ENCODE measurements at places on chromosomes 4 and X.
A peak's percentile ranks its signal among the peaks of the same experiment; 100 is the strongest.

DNA sequence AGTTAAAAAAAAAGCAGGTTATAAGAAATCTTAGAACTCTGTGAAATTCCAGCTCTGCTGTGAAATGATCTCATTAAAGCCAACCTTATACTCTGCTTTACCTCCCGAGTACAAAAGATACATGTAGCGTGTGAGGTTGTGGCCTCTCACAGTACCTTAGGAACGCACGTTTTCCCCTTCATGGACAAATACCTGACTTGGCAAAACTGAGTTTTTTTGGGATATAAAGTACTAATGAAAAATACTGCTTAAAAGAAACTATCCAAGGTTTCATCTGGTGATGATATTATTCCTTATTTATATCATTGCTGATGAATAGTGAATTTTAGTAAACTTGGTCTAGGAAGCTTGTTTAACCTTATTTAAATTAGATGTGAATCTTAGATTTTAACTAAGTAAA, 48.9 kb downstream of the WWC2 start:
- DNase-seq, result no peak

- no peak for DNase-seq
Measured at GRCh38 chr4:99817309-99817890, 773 bp downstream of the DAPP1 start.

GRCh38 chrX:45771560-45772340, 571.1 kb upstream of the DIPK2B start:
- DNase-seq, result no peak

GRCh38 chrX:15882704-15883539, 28.3 kb upstream of the AP1S2 start:
- no peak for DNase-seq

DNA sequence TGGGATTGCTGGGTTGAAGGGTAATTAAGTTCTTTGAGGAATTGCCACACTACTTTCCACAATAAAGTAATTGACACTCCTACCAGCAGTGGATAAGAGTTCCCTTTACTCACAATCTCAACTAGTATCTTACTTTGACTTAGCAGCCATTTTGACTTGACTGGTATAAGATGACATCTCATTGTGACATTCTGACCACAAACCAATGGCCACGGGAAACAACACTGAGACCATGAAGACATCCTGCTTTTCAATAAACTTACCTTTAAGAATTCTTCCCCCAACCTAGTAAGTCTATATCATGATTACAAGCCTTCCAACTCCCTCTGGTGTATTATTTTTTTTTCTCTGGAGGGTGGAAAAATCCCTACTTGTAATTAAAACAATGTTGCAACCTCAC, 66.9 kb upstream of the WDR1 start:
- no peak for DNase-seq

- no peak for DNase-seq
Measured at GRCh38 chr4:20347531-20347930, 95.8 kb downstream of the SLIT2 start.

DNA sequence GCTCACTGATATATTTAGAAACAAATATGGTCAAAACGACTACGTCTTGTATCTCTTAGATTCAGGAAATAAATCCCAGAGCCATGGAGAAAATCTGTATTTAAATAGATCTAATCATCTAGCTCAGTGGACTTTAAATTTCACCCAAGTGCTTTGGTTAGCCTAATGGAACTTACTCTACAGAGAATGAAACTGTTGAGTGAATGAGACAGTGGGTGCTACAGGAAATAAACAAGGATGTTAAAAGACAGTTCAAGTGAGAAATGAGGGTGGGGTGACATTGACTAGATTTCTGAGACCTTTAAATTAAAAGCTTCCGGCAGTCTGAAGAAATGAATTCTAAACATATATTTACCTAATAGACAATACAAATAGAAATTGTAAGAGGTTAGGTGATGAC, 2197.0 kb downstream of the ARAP2 start:
- no peak for DNase-seq

DNA sequence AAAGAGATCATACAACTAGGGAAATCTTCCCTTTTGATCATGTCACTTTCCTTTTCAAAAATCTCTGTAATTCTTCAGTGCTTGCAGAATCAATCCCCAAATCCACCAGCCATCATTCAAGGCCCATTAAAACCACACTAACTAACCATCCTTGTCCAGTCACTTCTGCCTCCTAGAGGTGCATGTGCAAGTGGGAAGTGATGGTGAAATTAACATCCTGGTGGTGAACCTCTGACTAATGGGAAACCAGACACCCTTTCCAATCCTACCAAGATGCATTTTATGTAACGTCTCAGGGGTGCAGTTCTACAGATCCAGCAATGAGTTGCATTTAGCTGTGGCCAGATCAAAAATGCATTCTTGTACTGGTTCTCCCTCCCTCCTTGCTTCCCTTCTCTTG, 341.8 kb downstream of the RAPGEF2 start:
- no peak for DNase-seq

- DNase-seq, result no peak
Measured at GRCh38 chr4:10164877-10165283, 48.3 kb upstream of the WDR1 start.

DNA sequence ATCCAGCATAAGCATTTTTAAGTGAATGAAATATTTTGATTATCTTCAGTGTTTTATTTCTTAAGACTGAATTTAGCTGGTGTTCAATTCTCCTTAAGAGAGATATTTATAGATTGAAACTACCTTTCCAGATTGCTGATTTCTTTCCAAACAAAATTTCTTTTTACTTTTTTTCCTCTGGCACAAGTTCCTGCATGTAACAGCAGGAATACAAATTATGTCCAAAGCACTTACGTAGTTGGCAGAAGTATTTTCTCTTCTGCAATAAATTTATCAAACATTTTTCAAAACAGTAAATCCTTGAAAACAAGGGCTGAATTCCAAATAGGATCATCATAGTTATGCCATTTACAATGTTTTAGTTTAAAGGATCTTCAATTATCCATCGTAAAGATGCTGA, 412.6 kb downstream of the IQCM start:
- DNase-seq, result no peak

DNA sequence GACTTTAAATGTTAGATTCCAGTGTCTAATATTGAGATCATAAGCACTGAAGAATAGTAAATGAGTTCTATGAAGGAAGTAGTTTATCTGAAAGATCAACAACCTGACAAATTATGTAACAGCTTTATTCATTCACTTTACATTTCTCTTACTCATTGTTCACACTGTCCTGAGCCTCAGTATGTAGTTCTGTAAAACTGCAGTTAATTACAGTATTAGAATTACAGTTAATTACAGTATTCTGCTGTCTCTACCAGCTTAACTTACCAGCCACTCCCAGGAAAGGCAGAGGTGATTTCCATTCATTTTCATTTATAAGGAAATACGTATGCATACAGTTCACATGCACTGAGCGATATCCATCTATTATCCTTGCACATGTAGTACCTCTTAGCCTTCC, 32.7 kb downstream of the NFKB1 start:
- DNase-seq, result no peak

DNA sequence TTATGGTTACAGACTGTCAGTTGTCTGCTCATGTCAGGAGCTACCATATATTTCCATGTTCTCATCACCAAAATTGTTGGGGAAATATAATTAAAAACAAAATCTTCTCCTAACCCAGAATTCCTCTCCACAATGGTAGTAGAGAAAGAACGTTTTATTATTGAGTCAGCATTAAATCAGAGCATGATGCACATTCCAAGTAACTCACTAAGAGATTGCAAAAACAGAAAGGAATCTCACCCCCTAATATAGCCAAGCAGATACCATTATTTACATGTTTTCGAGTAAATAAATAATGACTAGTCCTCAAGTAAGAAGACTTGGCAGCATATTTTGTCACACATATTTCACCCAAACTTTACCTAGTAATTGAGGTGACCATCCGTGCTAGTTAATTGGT, 36.2 kb upstream of the ARHGEF6 start:
- no peak for DNase-seq

- DNase-seq, result no peak
Measured at GRCh38 chr4:17117746-17118145, 219.3 kb upstream of the LDB2 start.

DNA sequence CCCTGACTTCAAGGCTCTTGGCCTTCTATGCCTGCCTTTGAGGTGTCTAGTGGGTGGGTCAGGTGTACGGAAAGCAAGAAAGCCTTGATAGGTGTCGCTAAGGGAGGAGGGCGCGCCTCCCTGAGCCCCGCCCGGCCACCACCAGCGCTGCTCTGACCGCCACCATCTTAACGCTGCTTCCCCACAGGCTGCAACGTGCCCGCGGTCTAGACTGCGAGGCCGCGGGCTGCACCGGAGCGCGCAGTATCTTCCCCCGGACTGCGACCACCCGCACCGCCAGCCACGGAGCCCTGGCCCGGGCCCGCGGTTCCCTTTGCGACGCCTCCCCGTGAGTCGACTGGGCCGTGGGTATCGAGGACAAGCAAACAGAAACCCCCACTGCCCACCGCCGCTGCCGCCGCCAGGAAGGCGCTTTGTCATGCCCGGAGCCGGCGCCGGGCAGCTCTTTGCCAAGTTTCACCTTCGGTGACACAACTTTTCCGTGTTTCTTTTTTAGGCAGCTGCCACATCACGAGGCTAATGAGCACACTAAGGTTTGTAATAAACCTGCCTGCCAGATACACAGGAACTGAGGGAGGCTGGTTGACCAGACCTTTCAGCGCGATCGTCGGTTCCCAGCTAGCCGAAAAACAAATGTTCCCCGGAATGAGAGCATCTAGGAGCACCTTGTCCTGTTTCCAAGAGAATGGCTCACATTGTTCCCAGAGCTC, 335.8 kb upstream of the F9 start:
- DNase-seq, result no peak

DNA sequence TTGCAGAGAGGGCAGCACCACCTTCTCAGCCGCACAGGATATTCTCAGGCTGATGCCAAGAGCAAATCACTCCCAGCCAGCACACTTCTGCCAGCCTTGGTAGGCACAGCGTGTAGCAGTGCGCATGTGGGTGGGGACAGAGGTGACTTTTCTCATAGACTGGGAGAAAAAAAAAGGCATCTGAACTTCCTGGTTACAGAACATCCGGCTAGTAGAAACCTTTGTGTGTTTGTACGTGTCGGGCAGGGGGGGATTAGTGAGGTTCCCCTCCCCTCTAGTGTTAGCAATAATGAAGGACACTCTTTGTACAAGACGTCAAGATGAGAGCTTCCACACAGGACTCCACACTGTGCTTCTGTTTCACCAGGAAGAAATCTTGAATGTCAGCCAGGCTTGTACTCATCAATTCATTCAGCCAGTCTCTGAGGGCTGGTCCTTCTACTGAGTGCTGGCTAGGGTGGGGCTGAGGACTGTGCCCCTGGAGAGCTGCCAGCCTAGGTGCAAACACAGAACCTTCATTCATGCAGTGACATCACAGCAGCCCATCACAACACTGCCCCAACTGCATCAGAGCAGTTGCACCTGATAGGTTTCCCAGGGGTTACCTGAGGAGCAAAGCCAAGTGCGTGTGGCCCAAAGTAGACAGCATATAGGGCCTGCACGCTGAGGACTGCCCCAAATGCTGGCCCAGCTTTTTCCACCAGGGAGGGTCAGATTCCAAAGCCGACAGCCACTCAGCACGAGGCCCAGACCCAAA, 34.7 kb downstream of the SLC25A5 start:
- no peak for DNase-seq

DNA sequence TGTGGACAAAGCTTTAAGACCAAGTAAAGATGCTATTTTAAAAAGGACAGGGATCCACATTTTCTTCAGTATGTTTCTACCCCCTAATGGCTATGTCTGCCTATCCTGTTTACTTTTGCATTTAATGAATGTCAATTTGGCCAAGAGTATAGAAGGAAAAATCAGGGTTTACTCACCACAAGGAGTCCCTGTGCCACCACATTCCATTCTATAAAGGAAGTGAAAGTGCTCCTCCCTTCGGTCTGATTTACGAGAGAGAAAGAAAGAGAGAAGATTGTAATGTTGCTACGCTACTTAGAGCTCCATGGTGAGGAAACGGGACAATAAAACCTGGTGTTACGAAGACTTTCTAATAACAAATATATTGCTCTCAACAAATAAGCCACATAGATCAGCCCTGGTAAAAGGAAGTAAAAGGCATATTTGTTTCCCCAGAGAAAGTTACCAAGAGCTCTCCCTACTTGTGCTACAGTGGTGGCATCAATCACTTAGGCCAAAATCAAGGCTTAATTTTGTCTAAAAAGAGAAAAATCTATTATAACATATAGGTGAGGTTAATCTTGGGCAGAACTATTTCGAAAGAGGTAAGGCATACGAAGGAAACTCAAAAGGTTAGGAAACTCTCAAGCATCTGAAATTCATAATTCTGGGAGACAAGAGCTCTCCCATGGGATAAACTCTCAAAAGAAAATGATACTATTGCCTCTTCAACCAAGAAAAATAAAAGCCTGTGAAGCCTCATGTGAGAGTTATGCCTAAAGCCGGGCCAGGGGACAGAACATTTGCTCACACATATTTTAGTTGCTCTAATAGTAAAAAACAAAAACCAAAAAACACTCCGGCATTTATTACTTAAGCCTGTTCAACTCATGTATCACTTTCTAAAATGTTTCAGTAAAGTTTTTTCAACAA, 29.5 kb downstream of the TAPT1 start:
- peak; percentile 32 for DNase-seq

DNA sequence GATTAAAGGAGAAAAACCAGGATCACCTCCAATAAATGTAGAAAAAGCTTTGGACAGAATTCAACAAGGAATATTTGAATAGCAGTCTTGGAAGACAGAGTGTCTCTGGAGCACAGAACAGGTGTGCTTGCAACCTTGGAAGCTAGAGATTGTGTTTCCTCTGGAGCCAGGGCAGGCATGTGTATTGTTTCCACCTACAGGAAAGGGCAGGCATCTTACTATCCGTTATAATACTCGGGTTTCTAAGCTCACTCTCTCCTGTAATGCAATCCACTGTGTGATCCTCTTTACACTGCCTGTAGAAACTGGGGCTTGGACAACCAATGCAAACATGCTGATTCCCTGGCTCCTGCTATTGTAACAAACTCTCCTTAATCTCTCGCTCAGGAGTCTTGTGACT, 14.4 kb downstream of the CCDC110 start:
- no peak for DNase-seq
